Panc1 (cell line): ENCODE measurements at places on chromosomes 16 and 17. TPM values are rescaled to one million over a fixed set of nuclear protein-coding genes. Genes with fewer than 3 reads are reported as not detected.

SPEM1 gene
- not detected for total RNA-seq

KRTAP4-1 gene
- not detected for total RNA-seq

ANKFN1 gene
- total RNA-seq: not detected

HOXB6 gene
- 196 TPM for total RNA-seq

CDIPT gene
- total RNA-seq: 71.6 TPM

PRPSAP1 gene
- total RNA-seq: 99.6 TPM

SCIMP gene
- total RNA-seq: not detected

ZNF174 gene
- 14.4 TPM for total RNA-seq

DNA sequence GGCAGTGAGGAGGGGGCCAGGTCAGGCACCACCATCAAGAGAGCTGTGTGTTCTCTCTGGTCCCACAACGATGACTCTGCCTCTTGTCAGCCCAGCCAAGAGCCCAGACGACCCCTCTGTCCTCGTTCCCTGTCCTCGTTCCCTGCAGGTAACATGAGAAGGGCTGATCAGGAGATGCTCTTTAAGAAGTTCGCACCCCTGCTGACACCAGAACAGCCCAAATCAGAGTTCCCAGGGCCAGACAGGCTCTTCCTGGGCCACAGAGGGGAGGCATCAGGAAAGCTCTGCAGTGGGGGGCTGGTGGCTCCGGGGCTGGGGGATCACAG is 13.5 kb upstream of the DNAI2 start:
- no peak overlapping the region for H3K27ac ChIP-seq
- H3K4me3 ChIP-seq: no peak overlapping the region
- H3K36me3 ChIP-seq: no peaks in the 10 kb centered on the region
- no peak for DNase-seq
- no peaks in the 10 kb centered on the region for H3K27me3 ChIP-seq

GRCh38 chr16:8588682-8589056 is 1.6 kb downstream of the TMEM114 start:
- H3K27ac ChIP-seq: no peak overlapping the region
- H3K4me3 ChIP-seq: no peak overlapping the region
- H3K36me3 ChIP-seq: no peaks in the 10 kb centered on the region
- H3K27me3 ChIP-seq: peaks cover 17% of the 10 kb centered on the region

GRCh38 chr16:54346041-54346440 is 59.5 kb upstream of the IRX3 start:
- no peak for DNase-seq
- H3K27me3 ChIP-seq: no peaks in the 10 kb centered on the region
- no peak overlapping the region for H3K27ac ChIP-seq
- no peak overlapping the region for H3K4me3 ChIP-seq
- no peaks in the 10 kb centered on the region for H3K4me1 ChIP-seq

- H3K27ac ChIP-seq: no peak overlapping the region
- no peaks in the 10 kb centered on the region for H3K4me1 ChIP-seq
- H3K4me3 ChIP-seq: no peak overlapping the region
- no peaks in the 10 kb centered on the region for H3K27me3 ChIP-seq
These were observed 896.2 kb downstream of the CDH11 start for GRCh38 chr16:64225696-64226095.

GRCh38 chr17:6536053-6536452 is 20.3 kb downstream of the PITPNM3 start:
- H3K36me3 ChIP-seq: no peaks in the 10 kb centered on the region
- H3K4me3 ChIP-seq: no peak overlapping the region
- no peaks in the 10 kb centered on the region for H3K4me1 ChIP-seq
- no peak overlapping the region for H3K27ac ChIP-seq
- no peaks in the 10 kb centered on the region; the same call in 1 of the 2 replicates for H3K27me3 ChIP-seq

- no peaks in the 10 kb centered on the region for H3K4me1 ChIP-seq
- no peak overlapping the region for H3K27ac ChIP-seq
- DNase-seq: no peak
- no peak overlapping the region for H3K4me3 ChIP-seq
These were observed 11.1 kb downstream of the CANT1 start for GRCh38 chr17:78998311-78999055.

DNA sequence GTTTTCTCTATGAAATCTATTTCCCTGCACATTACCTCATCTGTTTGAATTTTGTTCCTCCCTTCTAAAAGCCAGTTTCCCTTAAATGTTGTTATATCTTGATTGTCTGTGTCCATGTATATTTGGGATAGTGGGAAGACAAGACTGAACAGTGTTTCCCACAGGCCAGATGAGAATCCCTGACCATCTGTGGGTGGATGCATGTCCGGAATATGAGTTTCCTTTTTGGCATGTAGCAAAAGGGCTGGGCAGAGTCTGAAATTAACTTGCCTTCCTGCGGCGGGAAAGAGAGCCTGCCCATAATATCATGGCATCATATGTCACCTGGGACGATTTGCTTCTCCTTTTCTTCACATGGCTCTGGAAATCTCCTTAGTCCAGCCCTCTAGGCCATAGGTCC is 385.8 kb upstream of the MAF start:
- no peaks in the 10 kb centered on the region for H3K36me3 ChIP-seq
- H3K27me3 ChIP-seq: no peaks in the 10 kb centered on the region
- H3K4me3 ChIP-seq: no peak overlapping the region
- H3K27ac ChIP-seq: no peak overlapping the region
- DNase-seq: no peak

DNA sequence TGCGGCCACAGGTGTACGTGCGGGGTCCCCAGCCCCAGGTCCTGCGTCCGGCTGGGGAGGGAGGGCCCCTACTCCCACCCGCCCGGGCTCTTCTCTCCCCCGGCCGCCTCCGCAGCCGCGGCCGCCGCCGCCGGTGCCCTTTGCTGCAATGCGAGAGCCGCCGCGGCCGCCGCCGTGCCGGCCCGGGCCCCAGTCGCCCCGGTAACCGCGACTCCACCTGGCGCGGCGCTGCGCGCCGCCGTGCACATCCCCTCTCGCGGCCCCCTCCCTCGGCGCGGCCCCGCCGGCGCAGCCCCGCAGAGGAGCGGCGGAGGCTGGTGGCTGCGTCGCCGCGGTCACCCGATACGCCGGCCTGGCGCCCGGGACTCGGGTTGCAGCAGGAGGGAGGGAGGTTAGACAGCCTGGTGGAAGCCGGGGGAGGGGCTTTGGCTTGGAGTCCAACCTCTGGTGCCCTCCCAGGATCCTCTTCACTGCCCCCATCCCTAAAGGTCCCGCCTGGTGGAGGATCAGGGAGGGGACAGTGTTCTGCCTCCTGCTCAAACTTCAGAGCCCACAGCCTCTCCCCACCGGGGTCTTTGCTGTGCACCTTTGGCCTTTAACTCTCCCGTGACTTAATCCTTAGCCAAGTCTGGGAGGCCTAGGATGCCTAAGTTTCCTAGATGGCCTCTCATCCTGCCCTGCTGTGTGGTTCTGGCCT is 32.9 kb downstream of the SRCIN1 start:
- no peaks in the 10 kb centered on the region for H3K36me3 ChIP-seq
- H3K4me3 ChIP-seq: peak overlapping the region; percentile 34
- DNase-seq: no peak
- no peak overlapping the region for H3K27ac ChIP-seq
- H3K4me1 ChIP-seq: peaks cover 10% of the 10 kb centered on the region

DNA sequence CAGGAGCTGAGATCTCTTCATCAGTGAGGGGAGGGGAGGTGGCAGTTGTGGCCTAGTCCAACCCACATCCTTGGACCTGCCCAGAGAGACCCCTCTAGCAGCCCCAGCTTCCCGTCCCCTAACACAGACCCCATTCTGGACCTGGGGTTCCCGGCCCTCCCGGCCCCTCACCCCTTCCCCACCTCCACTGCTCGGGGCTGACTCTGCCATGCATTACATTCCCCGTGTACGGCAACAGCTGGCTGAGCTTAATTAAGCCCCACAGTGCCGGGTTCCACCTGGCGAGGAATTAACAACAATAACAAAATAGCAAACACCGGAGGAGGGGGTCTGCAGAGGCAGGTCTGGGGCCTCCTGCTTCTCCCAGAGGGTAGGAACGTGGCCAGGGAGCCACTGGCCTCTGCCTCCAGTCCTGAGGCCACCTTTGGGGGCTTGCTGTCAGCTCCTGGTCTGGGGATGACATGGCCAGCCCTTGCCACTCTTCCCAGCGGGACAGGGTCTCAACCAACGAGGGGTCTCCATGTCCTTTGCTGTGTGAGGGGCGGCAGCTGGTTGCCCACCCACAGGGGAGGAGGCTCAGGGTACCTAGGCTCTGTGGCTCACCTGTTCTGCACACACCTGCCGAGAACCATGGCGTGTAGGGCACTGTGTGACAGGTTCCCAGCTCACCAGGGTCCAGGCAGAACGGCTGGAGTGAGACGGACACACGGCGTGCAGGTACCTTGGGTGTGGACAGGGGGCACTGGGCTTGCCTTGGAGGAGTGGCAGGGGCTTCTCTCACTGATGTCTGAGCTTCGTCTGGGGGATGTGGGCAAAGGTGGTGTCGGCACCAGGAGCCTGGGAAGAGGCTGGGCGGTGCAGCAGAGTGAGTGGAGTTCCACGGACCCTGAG is 46.9 kb upstream of the CBFA2T3 start:
- no peaks in the 10 kb centered on the region for H3K4me1 ChIP-seq
- peaks cover 2% of the 10 kb centered on the region; the same call in 1 of the 2 replicates for H3K27me3 ChIP-seq
- H3K27ac ChIP-seq: no peak overlapping the region
- no peak for DNase-seq
- H3K36me3 ChIP-seq: no peaks in the 10 kb centered on the region
- H3K4me3 ChIP-seq: no peak overlapping the region

DNA sequence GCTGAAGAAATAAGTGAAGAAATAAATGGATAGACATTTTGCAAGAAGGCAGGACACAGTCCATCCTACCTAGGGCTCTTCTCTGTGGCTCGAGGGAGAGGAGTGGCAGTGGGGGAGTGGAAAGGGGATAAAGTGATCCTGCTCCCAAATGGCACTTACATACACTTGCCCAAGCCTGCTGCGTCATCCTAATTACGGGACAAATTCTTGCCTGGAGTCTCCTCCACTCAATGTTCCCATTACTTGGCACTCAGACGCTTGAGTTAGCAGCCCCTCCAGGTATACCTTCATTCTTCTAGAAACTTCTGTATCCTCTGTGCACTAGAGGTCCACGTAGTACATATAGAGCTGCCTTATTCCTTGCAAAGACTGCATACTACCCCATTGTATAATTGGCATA is 15.7 kb upstream of the MAP3K14 start:
- H3K27me3 ChIP-seq: no peaks in the 10 kb centered on the region
- no peak for DNase-seq
- no peak overlapping the region for H3K4me3 ChIP-seq
- H3K27ac ChIP-seq: peak overlapping the region; percentile 80
- H3K36me3 ChIP-seq: no peaks in the 10 kb centered on the region

DNA sequence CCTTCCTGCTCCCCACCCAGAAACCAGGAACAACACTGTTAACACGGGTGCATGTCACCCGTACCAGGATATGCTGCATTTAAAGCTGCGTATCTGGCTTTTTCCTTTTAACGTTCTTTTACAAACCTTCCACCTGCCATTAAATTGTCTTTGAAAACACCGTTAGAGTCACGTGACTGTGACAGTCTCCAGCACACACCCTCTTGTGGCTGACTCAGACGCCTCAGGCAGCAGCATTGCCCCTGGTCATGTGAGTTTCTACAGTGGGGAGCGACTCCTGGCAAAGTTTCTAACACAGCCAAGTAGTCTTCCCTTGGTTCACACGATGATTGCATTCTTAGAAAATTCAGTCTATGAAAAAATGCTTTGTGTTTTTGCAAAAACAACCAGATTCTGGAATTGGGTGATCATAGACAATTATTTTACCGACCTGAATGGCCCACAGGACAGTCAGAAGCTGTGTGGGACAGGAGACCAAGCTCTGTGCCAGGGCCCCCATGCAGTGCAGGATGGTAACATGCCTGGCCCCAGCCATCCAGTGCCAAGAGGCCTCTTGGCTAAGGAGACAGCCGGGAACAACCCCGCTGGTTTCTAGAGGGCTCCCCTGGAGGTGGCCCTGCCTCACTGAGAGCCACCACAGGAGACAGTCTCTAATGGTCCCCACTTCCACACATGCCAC is 199.1 kb downstream of the KATNIP start:
- no peaks in the 10 kb centered on the region for H3K4me1 ChIP-seq
- H3K27me3 ChIP-seq: no peaks in the 10 kb centered on the region
- H3K4me3 ChIP-seq: no peak overlapping the region

GRCh38 chr17:81333616-81334368 is 38.7 kb upstream of the SLC38A10 start:
- H3K27me3 ChIP-seq: no peaks in the 10 kb centered on the region
- no peak overlapping the region for H3K4me3 ChIP-seq
- peaks cover 83% of the 10 kb centered on the region for H3K4me1 ChIP-seq
- H3K27ac ChIP-seq: peak overlapping the region; percentile 46; the same call in 1 of the 2 replicates
- no peaks in the 10 kb centered on the region for H3K36me3 ChIP-seq

DNA sequence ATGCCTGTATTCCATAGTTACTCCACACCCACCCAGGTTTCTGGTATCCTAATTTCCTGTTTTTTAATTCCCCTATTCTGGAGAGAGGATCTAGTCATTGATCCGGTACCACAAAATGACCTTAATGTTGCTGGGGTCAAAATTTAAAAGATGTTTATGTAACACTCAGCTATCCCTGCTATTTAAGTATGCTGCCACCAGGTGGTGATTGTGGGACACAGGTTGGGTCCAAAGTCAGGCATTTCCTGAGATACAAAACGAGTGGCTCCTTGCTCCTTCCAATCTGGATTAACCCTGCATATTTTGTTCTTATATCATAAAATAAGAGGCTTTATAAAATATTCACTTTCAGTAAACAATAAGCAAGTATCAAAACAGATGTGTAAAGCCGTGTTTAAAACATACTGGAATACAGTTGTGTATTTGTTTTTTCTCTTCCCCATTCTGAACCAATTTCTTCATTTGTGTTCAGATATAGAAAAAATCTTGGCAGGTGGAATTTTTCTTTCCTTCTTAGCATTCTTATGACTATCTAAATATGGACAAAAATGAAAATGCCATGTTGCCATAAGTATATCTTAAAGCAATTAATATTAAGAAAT is 16.3 kb downstream of the HS3ST4 start:
- no peak overlapping the region for H3K27ac ChIP-seq
- no peaks in the 10 kb centered on the region for H3K4me1 ChIP-seq
- no peak overlapping the region for H3K4me3 ChIP-seq
- DNase-seq: no peak
- H3K36me3 ChIP-seq: no peaks in the 10 kb centered on the region

DNA sequence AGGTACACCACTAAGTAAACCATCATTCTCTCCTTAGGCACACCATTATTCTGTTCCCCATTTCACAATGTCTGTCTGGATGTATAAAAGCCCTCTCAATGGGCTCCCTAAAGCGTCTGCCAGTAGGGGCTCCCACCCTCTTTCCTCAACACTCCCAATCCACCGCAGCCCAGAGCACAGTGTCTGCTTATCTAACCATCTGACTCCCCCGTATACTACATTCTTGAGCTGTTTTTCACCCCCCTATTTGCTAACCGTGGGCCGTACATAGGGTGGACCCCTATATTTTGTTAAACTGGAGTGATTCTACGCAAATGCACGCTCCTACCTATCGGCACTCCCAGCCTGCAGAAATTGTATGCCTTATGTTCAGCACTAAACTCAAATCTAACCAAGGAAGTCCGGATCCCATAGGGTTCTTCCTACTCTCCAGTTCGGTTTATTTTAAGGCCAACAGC is 685 bp upstream of the PSMD3 start:
- peaks cover 3% of the 10 kb centered on the region for H3K36me3 ChIP-seq
- peaks cover 11% of the 10 kb centered on the region; the same call in 1 of the 2 replicates for H3K4me1 ChIP-seq
- H3K27me3 ChIP-seq: peaks cover 9% of the 10 kb centered on the region
- peak overlapping the region; percentile 67 for H3K27ac ChIP-seq
